ENCODE measurements at places on chromosomes 16 and 17.

DNA sequence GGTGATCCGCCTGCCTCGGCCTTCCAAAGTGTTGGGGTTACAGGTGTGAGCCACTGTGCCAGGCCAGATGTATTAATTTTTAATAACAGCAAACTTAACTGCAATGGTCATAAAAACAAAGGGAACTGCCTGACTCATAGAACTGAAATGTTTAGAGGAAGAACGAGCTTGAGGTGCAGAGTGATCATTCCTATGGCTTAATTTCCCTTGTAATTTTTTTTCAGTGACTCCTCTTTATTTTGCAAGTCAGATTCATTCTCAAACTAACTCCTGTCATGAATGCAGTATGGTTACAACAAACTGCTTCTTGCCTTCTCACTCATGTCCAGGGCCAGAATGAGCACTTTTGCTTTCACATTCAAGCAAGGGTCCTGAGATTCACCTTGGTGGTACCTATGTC, 231.3 kb downstream of the HAPSTR1 start:
- no peak for DNase-seq

GRCh38 chr17:78940708-78941107, 15.5 kb upstream of the TIMP2 start:
- no peak for DNase-seq

- peak; percentile 36 for DNase-seq
Measured at GRCh38 chr17:77666881-77667395, 291.6 kb upstream of the TNRC6C start.

- no peak for DNase-seq
Measured at GRCh38 chr17:81238490-81238814, 403 bp downstream of the TEPSIN start.

- DNase-seq, result peak; percentile 74
Measured at GRCh38 chr16:57601801-57602478, 26.5 kb upstream of the ADGRG1 start.

DNA sequence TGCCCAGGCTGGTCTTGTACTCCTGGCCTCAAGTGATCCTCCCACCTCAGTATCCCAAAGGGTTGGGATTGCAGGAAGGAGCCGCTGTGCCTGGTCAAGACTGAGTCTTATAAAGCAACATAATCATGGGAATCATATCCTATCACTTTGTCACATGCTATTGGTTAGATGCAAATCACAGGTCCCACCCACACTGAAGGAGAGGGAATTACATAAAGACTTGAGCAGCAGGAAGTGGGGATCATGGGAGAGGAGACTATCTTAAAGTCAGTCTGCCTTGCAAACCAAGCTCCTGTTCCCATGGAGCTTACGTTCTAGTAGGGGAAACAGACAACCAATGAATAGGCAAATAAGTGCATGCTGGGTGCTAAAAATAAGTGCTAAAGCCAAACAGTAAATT, 28.3 kb upstream of the TENT4B start:
- no peak for DNase-seq

DNA sequence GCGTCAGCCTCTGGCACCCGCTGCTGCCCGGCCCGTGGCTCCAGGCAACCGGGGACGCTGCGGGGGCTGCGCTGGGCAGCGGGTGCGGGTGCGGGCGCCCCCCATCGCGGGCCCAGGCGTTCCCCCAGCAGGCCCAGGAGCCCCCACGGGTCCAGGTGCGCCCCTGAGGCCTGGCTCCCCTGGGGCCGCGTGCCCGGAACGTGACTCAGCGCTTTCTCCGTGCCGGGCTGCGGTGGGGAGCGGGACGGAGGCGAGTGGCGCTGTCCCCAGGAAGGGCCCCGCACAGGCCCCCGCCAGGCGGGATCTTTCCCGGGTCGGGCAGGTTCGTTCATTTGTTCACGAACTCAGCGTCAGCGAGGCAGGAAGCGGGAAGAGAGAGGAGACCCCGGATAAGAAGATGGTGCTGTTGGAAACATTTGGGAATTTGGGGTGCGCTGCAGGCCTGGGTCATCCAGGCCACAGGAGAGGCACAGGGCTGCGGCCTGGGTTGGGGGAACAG, 18.4 kb upstream of the EXOC7 start:
- DNase-seq, result no peak

GRCh38 chr17:39138431-39139160, 12.8 kb downstream of the PLXDC1 start:
- DNase-seq, result no peak

GRCh38 chr17:38703742-38704605, 1.1 kb upstream of the MLLT6 start:
- peak; percentile 83 for DNase-seq

- no peak for DNase-seq
Measured at GRCh38 chr16:8554881-8555280, 35.4 kb downstream of the TMEM114 start.

GRCh38 chr17:64282753-64283080, 19.7 kb upstream of the TEX2 start:
- DNase-seq, result no peak

DNA sequence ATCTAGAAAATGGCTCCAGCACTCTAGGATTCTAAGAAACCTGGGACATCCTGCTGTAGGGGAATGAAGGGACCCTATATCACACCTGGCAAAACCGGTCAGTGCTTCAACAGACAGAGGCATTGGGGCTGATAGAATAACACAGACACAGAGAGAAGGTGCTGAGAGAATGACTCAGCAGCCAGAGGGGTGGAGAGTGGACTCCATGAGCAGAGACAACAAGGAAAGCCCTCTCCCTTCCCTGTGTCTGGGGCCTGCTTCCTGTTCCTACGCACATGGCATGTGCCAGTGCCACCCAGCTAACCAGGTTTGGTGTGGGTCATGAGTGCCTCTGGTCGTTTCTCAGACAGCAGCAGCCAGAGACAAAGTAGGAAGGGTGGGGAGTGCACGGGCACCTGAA, 140.3 kb downstream of the CCT6B start:
- no peak for DNase-seq

- DNase-seq, result no peak
Measured at GRCh38 chr17:78271419-78272170, 40.2 kb downstream of the TMEM235 start.

DNA sequence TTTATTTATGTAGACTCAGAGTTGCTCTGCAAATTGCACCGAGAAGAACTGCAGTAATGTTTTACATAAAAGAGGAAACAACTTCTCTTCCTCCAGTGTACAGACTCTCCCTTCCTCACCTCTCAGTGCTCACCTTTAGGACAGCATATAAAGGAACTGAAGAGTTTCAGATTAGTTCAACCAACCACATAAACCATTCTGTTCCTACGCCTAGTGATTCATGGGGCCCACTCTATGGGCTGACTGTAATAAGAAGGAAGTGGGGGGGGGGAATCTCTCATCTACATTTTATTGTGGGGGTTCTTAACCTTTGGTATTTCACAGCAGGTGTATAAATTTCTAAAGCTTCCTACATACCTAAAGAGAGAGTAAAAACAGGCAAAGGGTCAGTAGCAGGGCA, 18.3 kb downstream of the ZSWIM7 start:
- DNase-seq, result peak; percentile 5

- no peak for DNase-seq
Measured at GRCh38 chr16:66751053-66751302, 431 bp downstream of the DYNC1LI2 start.

DNA sequence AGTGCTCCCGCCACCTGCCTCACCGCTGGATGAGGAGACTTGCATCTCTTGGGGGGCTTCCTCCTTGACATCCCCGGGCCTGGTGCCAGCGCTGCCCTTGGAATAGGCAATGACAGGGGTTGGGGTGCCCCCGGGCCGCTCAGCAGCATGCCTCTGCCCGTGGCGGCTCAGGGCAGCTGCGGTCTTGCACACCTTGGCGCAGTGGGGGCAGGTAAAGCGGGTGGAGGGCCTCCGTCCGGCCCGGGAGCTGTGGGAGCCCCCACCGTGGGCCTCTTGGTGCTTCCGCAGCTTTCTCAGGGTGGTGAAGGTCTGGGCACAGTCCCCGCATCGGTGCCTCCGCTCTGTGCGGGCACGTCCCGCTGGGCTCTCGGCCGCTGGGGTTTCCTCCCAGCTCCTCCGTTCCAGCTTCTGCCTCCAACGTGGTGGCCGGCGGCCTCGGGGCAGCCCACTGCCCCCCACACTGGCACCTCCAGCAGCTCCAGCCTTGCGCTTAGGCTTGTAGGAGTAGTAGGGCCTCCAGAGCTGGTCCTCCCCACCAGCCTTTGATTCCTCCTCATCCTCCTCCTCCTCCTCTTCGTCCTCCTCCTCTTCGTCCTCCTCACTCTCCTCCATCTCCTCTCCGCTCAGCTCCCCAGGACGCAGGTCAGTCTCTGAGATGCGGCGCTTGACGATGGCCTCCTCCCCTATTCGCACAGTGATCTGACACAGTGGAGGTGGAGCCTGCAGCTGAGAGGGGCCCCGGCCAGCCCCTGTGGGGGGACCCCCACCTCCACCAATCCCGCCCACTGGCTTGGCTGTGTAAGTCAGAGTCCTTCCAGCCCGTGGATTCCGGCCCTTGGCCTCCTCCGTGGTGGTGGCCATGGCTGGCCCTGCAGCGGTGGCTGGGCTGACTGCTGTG, 16.7 kb downstream of the ZBTB4 start:
- DNase-seq, result no peak

DNA sequence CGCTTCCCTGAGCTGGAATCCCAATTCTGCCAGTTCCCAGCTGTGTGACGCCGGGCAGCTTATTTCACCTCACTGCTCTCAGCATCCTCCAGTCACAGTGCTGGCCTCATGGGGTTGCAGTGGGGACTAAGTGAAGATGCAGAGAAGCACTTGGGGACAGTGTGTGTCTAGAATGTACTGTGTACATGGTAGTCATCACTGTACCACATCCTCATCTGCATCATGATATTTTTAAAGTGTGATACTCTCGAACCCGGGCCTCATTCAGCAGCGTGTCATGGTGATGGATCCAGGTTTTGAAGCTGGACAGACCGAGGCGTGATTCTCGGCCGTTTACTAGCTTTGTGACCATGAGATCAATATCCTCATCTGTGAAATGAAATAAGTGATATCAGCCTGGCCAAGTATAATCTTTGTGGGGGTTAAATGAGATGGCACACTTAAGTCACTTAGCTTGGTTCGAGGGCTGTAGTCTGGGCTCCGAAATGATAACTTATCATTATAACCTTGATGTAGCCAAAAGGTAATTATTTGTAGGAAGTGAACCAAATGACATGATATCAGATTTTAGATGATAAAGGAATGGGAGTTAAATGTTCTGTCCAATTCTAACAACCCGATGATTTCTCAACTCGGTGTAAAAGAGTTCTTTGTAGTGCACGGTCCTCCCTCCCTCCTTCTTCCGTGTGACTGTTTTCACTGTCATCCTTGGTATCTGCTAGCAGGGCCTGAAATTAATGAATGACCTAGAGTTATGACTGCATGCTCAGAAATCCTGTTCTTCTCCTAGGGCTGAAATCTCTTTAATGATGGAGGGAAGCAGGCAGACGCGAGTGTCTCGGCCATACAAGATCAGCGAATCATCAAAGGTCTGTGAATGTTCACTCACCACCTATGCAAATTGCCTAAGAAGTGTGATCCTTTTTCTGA, 2.0 kb downstream of the KLHL36 start:
- no peak for DNase-seq

GRCh38 chr16:49712542-49712941, 143.4 kb downstream of the ZNF423 start:
- no peak for DNase-seq

GRCh38 chr16:79050063-79050462, 550.5 kb downstream of the MAF start:
- no peak for DNase-seq

GRCh38 chr17:68532826-68533225, 20.6 kb downstream of the PRKAR1A start:
- DNase-seq, result no peak

- no peak for DNase-seq
Measured at GRCh38 chr17:48989100-48989499, 8.1 kb upstream of the IGF2BP1 start.

GRCh38 chr17:28474111-28474531, 677 bp downstream of the SLC13A2 start:
- no peak for DNase-seq

DNA sequence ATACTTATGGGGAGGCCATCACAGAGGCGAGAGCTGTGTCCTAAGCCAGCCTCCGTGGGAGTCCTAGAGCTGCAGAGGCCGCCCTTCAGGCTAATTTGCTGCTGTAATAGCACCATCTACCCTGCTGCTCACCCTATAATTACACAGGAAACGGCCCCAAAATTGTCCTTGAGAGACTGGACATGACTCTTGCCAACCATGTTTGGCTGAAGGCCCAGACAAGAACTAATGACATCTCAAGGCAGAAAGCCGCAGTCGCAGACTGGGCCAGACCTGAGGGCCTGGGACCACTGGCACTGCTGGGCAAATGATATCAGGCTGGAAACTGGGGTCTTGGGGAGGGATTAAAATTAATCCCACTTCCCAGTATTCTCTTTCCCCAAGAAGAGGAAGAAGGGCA, 24.1 kb downstream of the PSMD7 start:
- no peak for DNase-seq

DNA sequence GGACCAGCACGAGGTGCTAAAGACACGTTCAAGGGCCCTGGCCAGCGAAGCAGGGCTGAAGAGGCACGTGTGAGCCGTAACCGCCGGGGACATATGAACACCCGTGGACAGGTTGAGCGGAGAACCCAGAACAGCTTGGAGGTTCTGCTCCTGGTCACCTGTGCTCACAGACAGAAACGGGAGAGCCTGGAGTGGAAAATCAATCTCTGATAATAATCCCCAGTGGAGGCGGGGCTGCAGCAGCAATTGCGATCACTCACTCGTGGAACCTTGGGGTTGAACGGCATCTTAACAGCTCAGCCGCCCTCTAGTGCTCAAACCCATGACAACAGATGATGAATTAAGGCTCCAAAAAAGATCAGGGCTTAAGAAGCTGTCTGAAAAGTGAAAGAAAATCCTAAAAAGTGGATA, 25.6 kb downstream of the WIPI1 start:
- DNase-seq, result no peak

DNA sequence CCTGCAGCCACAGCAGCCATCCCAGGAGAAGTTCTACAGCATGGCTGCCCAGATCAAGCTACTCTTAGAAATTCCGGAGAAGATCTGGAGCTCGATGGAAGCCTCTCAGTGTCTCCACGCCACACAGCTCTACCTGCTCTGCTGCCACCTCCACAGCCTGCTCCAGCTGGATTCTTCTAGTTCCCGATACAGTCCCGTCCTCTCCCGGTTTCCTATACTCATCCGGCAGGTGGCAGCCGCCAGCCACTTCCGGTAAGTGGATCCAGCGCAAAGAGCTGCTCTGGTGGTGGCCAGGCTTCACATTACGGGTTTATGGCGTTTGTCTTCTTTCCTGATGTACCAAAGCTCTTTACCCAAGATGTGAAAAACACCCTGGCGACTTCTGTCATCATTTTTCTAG, 3.6 kb downstream of the COG1 start:
- no peak for DNase-seq

GRCh38 chr16:20243731-20244281, 83.5 kb downstream of the GP2 start:
- DNase-seq, result no peak

- DNase-seq, result no peak
Measured at GRCh38 chr17:62696256-62696655, 68.8 kb downstream of the MRC2 start.

GRCh38 chr16:6482696-6483468, 849.8 kb upstream of the RBFOX1 start:
- no peak for DNase-seq

GRCh38 chr17:42852351-42852750, 1.4 kb downstream of the AOC3 start:
- DNase-seq, result no peak

- no peak for DNase-seq
Measured at GRCh38 chr16:87747626-87748414, 18.0 kb downstream of the KLHDC4 start.

Measured in stimulated activated CD8-positive, alpha-beta memory T cell treated with anti-CD3 and anti-CD28 coated beads, Interleukin-15, amount 100 ng/mL, for 48 hours (primary cell).